HCEC 1CT (cell line): ENCODE measurements at places on chromosomes 2 and 18.

GRCh38 chr2:11128243-11128951 lies 26.9 kb upstream of the SLC66A3 start:
- DNase-seq = peak; percentile 78

GRCh38 chr2:32489061-32489460 lies 132.2 kb downstream of the BIRC6 start:
- DNase-seq = no peak

DNA sequence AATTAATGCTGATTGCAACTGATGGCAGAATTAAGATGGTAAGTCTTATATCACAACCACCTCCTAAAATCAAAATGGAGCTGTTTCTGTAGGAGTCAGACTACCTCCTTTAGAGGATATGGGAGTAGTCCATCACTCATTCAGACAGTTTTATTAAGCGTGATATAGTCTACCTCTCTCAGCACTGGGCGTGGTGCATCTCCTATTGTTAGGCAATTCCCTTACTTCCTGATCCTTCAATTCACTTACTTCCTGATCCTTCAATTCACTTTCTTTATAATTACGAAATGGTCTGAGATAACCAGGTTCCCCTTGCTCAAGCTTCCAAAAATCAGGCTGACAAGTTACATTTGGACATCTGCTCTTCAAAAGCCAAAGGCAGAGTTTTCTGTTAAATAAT lies 31.9 kb downstream of the ATP8B1 start:
- no peak for DNase-seq

GRCh38 chr2:681312-681711 lies 4.1 kb upstream of the TMEM18 start:
- DNase-seq = no peak

GRCh38 chr2:232817756-232818155 lies 41.4 kb upstream of the KCNJ13 start:
- no peak for DNase-seq

DNA sequence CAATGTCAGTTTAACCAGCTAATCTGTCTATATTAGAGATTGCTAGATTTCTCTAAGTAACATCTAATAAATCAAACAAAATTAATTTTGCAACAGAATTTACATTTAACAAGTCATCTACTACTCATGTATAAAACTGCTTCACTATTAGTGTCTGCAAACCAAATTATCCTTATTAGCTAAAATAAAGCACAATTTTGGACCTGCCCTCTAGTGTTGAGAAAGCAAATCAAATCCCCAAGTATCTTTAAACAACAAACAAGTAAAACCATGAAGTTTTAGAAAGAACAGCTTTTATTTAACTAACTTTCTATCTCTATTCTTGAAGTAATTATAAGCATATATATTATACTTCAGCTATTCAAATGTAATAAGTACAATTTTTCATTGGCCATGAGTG lies 113.1 kb upstream of the SP3 start:
- DNase-seq = peak; percentile 23

DNA sequence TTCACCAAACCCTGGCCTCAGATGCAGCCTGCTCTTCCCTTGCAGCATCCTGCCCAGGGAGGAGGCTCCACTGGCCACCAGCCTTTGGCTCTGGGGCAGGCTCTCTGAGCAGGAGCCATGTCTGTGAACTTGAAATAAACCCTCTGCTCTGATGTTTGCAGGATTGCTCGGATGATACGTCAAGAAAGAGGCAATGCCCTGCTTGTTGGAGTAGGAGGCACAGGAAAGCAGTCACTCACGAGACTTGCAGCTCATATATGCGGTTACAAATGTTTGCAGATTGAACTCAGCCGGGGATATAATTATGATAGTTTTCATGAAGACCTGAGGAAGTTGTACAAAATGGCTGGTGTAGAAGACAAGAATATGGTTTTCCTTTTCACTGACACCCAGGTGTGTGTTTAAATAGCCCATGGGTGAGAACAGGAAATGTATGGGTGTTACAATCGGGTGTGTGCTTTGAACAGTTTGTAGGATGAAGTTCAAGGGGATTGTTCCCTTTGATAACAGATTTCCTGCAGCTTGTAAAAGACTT lies 177.9 kb downstream of the DNAH6 start:
- no peak for DNase-seq

GRCh38 chr18:74597034-74597661 lies 522 bp upstream of the ZNF407 start:
- peak; percentile 67 for DNase-seq

DNA sequence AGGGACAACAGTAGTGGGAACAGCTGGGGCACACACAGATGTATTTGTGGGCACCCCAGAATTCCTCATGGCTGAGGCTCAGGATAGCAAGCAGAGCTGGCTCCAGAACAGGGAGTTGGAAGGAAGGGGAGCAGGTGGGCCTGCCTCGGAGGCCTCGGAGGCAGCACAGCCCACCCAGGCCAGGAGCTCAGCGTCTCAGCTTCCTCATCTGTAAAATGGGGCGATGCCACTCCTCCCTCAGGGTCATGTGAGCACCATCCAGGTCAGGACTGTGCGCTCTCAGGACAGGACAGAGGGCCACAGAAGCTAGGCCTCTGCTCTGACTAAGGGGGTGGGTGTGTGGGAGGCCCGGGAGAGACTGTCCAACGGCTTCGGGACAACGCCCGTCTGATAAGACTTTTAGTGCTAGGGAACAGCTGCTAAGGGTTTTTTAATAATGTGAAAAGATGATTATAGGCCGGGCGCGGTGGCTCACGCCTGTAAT lies 106.2 kb downstream of the HDAC4 start:
- DNase-seq = no peak

GRCh38 chr2:118593257-118593656 lies 254.2 kb downstream of the EN1 start:
- DNase-seq = no peak

- DNase-seq = no peak
Measured at GRCh38 chr2:195443926-195444325, 213.1 kb upstream of the SLC39A10 start.

DNA sequence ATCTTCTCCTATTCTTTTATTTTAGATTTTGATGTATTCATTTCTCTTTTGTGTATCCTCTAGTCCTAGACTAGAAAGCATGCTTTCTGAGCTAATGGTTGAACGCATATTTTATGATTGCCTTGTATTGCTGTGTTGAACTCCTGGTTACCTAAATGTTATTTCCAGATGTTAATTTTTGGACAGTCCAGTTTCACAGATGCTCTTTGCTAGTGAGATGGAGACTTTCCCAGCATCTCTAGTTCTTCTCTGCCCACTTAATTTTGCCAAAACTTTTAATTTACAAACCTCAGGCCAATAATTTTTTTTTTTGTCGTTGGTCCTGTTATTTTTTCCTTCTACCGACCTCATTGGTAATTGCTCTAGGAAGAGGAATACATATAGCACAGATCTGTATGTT lies 153.2 kb downstream of the HAUS1 start:
- DNase-seq = no peak

DNA sequence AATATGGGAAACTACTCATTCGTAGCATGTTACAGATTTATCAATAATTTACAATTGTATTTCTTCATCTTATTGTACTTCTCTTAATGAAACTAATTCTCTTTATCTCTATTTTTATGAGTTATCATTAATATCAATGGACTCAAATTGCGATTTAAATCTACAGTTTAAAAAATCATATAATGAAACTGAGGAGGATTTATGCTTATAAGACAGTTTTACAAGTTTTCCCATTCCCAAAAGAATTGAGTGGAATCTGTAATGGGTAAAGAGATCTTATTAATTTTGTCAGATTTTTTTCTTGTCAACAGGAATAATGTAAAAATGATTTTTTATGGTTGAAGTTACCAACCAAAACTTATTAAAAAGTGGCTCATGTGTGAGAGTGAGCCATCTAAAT lies 468.0 kb downstream of the METTL4 start:
- no peak for DNase-seq

DNA sequence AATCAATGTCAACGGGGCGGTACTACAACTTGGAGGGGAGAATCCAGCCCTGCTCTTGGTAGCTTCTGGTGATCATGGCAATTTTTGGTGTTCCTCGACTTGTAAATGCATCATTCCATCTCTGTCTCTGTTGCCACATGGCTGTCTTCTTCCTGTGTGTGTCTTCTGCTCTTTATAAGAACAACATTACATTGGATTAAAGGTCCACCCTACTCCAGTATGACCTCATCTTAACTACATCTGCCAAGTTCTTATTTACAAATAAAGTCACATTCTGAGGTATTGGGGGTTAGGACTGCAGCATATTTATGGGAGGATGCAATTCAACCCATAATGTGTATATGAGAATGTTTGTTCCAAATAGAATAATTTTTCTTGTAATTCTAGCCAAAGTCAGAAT lies 28.8 kb upstream of the FIGN start:
- DNase-seq = no peak

DNA sequence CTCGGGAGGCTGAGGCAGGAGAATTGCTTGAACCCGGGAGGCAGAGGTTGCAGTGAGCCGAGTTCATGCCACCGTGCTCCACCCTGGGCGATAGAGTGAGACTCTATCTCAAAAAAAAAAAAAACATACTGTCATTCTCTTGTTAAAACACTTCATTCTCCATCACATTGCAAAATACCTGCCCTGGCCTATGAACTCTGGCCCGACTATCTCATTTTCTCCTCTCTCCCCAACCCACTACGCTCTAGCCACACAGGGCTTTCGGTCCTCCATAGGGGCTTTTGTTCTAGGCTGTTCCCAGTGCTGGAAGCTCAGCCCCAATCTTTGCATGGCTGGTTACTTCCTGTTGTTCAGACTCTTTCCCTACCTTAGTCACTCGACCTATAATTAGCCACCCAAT lies 10.3 kb downstream of the CEP76 start:
- no peak for DNase-seq

DNA sequence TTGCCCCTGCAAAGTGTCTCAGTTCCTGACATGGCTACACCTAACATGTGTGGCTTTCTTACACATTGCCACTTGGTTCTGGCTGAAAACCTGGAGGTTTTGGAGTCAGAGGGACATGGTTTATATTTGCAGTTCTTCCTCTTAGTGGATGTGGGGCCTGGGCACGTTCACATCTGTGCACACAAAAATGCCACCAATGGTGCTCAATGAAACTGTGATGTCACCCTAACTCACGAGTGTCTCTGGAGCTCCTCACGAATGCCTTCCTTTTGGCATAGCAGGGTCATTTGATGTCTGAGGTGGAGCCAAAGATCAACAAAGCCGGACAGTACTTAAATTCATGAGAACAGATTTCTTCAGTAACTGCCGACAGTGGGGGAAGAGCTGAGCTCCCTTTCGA lies 231.7 kb upstream of the HS6ST1 start:
- DNase-seq = no peak

- DNase-seq = peak; percentile 33
Measured at GRCh38 chr2:150141226-150142001, 346.1 kb downstream of the RND3 start.

- no peak for DNase-seq
Measured at GRCh38 chr2:138029276-138029675, 65.0 kb downstream of the HNMT start.

GRCh38 chr18:62611453-62612288 lies 88.8 kb downstream of the ZCCHC2 start:
- DNase-seq = no peak

DNA sequence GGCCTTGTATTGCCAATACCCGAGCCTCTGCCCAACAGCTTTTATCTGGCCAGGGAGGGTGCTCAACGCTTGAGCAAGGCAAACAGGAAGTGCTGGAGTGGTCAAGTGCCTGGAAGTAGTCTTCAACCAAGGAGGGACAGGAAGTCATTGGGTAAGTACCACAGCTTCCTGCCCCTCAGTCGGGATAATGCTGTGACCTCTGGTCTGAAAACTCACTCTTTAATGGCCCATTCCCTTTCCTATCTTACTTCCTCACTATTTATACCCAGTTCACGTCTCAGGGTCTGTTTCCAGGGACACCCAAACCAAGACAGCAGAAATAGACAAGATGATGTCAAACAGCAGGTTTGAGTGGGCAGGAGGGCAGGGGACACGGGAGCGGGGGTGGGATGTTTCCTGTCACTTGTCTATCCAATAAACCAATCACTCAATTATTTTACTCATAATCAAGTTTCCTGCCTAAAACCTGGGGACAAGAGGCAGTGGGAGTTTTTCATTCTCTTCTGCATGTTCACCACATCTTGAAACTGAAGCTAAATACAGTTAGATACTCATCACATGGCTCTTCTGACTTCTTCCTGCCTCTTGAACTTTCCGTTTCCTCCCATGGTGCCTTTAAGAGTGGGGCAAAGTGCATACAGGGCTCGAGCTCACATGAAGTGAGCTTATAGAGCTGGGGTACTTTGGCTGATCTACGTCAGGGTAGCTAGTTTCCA lies 68.9 kb upstream of the CAB39 start:
- peak; percentile 7 for DNase-seq

- no peak for DNase-seq
Measured at GRCh38 chr2:172860336-172860707, 124.7 kb downstream of the RAPGEF4 start.

GRCh38 chr2:54471221-54471711 lies 15.1 kb downstream of the SPTBN1 start:
- peak; percentile 66 for DNase-seq

- peak; percentile 28 for DNase-seq
Measured at GRCh38 chr2:166957686-166958085, 69.4 kb downstream of the XIRP2 start.

GRCh38 chr2:177905640-177906039 lies 166.9 kb downstream of the PDE11A start:
- no peak for DNase-seq

DNA sequence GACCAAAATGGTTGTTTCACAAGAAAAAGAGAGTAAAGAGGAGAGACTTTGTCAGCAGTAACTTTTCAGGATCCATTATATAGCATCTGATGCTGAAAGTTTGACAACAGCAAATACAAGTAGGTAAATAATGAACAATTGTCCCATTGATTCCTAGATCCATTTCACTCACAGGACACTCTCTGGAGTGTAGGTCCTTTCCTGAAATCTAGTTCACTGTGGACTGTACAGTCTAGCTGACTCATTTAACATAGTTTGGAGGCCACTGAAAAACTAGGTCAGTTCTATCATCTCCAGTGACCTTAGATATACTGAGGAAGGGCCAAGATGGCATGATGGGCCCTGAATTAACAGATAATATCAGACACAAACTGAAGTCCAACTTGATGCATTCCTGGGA lies 19.3 kb upstream of the NEB start:
- DNase-seq = no peak

- no peak for DNase-seq
Measured at GRCh38 chr2:152594792-152595191, 122.5 kb downstream of the PRPF40A start.

DNA sequence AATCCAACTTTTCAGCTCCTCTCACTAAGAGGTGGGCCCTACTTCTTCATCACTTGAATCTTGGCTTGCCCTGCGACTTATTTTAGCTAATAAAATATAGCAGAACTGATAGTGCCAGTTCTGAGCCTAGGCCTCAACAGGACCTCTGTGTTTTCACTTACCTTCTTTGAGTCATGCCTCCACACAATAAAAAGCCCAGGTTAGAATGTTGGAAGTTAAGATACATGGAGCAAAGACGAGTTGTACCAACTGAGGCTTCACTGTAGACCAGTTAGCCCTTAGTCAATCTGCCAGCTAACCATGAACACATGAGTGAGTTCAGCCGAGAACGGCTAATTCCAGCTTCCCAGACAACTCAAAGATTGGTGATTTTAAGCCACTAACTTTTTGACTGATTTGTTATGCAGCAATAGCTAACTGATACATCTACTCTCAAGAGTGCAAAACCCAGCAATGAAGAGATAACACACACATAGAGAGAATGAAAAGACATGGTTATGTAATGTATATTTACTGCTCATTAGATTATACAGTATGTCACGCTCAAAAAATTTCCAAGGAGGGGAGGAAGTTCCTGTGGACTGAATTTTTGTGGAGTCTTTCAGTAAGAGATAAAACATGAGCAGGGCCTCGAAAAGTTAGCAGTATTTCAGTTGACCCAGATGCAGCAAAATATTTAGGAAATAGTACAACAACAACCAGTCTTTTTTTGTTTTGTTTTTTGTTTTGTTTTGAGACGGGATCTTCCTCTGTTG lies 181.1 kb downstream of the MYCN start:
- DNase-seq = no peak
